ENCODE measurements at places on chromosomes 5 and 9. TPM values are rescaled to one million over a fixed set of nuclear protein-coding genes. Genes with fewer than 3 reads are reported as not detected.

DNA sequence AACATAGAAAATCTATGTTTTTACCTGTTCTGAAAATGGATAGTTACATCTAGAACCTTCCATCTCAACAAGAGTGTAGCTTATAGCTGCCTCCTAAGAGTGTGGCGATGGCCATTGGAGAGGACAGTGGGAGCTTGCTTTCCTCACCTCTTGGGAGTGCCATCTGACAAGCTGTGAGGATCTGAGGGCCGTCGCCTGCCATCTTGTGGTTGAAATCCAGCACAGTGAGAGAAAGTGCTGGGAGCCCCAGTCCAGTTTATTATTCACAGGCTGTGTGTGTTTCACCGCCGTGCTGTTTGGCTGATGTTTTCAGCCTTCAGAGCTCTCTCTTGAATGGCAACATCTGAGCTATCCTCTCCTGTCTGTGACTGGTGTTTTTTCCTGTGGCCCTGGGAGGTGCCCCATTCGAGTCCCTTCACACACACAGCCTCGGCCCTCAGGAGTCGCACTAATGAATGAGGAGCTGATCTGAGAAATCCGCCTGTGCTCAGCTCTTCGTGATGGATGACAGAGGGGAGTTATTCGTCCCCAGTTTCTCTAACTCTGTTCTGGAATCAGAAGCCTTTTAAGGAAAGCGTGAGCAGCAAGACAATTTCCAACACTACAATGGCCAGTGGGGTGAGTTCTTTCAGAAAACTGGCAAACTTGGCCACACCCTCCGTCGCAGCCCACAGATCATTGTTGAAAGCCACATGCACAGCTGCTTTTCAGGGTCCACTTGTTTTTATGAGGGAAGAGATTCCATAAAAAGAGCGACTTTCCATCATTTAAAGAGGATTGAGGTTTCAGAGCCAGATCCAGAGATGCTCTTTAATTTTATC is 170.3 kb downstream of the PDZD2 start:
- no peak overlapping the region for H3K27ac ChIP-seq
- H3K4me1 ChIP-seq: no peaks in the 10 kb centered on the region
- no peaks in the 10 kb centered on the region for H3K36me3 ChIP-seq
- H3K27me3 ChIP-seq: no peaks in the 10 kb centered on the region

Gene CFAP90
- total RNA-seq: not detected

DNA sequence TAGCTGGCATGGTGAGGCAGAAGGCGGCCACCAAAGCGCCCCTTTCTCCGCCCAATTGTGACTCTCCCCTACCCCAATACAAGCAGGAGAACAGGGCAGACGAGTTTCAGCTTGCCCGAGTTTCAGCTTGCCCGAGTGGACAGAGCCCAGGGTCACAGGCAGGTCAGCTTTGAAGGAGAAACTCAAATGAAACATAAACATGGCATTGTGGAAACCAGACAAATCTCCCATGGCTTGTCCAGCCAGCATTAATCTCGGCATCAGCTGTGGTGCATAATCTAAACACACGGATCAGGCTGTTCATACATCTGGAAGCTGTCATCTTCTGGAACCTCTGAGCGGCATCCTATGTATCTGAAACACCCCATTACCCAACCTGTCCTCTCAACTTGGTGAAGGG is 16.9 kb downstream of the PTCH1 start:
- peaks cover 26% of the 10 kb centered on the region for H3K27me3 ChIP-seq
- no peak overlapping the region for H3K4me3 ChIP-seq
- DNase-seq: no peak
- no peak overlapping the region for H3K27ac ChIP-seq
- H3K4me1 ChIP-seq: peaks cover 11% of the 10 kb centered on the region
- no peaks in the 10 kb centered on the region for H3K36me3 ChIP-seq

DNA sequence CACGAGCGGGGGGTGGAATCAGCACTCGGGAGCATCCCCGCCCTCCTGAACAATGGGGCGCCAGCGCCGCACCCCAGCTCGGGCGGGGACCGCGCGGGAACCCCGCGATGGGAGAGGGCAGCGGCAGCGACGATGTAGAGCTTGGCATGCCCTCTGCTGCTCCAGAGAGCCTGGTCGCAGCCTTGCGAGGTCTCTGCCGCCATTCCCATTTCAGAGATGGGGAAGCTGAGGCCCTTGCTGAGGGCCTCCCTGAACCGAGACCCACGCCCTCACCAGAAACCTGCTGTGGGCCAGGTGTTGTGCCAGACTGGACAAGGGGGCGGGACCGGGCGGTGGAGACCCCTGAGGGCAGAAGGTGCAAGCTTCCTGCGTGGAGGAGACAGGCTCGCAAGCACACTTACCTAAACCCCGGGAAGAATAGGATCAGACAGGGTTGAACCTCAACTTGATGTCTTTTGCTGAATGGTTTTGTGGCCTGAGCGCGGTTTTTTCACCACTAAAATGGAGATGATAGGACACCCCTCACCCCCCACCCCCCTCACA is 647 bp upstream of the MEGF9 start:
- H3K27me3 ChIP-seq: no peaks in the 10 kb centered on the region
- peak overlapping the region; percentile 29 for H3K27ac ChIP-seq
- no peak for DNase-seq
- H3K4me3 ChIP-seq: peak overlapping the region; percentile 81

DNA sequence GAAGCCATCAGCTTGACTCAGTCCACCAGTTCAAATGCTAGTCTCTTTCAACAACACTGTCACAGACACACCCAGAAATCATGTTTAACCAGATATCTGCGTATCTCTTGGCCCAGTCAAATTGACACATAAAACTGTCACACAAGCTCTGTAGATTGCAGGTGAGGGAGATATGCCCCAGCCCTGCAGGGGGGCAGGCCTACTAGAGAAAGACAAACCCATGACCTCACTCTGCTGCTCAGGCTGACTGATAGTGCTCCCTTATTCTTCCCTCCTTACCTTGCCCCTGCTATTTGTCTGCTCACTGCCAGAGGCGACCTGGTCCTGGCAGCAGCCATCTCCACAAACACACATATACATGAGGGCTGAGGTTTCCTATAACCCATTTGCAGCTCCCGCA is 351.3 kb downstream of the DRD1 start:
- DNase-seq: no peak
- H3K4me3 ChIP-seq: no peak overlapping the region
- H3K36me3 ChIP-seq: no peaks in the 10 kb centered on the region
- H3K27me3 ChIP-seq: no peaks in the 10 kb centered on the region
- H3K27ac ChIP-seq: no peak overlapping the region

Gene BRINP1
- total RNA-seq: not detected

Gene PCDH12
- not detected for total RNA-seq

- H3K27me3 ChIP-seq: no peaks in the 10 kb centered on the region
- H3K36me3 ChIP-seq: no peaks in the 10 kb centered on the region
- no peaks in the 10 kb centered on the region for H3K4me1 ChIP-seq
- no peak overlapping the region for H3K27ac ChIP-seq
- H3K4me3 ChIP-seq: no peak overlapping the region
Observed at GRCh38 chr5:143683459-143683858, 128.5 kb upstream of the HMHB1 start.

Gene SLC28A3
- not detected for total RNA-seq

Gene ADAM19
- total RNA-seq: 171 TPM

Gene TLX3
- not detected for total RNA-seq

- no peak overlapping the region for H3K4me3 ChIP-seq
- no peak overlapping the region for H3K27ac ChIP-seq
- no peaks in the 10 kb centered on the region for H3K4me1 ChIP-seq
- no peaks in the 10 kb centered on the region for H3K27me3 ChIP-seq
- H3K36me3 ChIP-seq: no peaks in the 10 kb centered on the region
- no peak for DNase-seq
Observed at GRCh38 chr9:34599546-34599945, 10.0 kb upstream of the CNTFR start.
